ENCODE measurements at places on chromosomes 7 and 10.

DNA sequence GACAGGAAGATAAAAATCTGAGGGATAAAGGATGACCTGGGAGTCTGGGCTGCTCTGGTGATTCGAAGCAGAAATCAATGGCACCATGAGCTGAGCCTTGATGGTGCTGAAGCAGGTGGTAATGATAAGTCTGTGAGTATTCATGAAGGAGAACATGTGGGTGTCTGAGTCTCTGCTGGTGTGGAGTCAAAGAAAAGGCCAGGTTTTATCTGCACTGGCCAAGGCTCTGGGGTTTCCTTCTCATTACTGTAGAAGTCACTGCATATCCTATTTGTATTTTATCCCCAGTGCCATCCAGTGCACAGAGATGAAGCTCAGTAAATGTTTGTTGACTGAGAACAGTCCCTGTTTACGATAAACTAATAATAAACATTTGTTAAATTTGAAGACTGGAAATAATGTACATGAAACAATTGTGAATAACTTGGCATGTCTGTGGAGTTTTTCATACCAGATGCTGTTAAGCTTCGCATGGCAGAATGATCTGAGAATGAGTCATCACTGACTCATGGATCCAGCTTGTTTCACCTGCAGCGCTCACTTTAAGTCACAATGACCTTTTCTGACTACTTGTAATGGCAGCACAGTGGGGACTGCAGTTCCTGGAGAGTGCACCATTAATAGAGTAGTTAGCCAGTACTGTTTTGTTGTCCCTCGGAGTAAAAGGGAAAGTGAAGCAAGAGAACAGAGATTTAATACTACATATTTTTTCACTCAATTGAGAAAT is 538.5 kb downstream of the HTR7 start:
- DNase-seq = no peak

DNA sequence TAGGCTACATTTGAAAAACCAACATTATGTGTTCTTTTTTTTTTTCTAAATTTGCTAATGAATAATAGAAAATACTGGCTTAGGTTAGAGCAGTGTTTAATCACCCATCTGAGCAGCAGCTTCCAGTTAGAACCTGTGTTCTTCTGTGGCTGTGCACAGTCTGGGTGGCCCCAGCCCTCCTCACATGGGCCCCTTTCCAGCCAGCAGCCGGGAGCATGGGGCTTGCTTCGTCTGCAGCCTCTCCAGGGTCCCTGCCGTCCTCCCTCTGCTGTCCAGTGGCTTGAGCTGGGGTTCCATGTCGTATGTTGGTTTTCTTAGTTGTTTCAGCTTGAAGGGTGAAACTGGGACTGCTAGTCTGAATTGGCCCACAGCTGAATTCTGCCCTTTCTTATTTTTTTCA is 37.3 kb downstream of the BNIP3 start:
- DNase-seq = no peak

GRCh38 chr7:27972276-27972675 is 208.3 kb downstream of the JAZF1 start:
- peak; percentile 20 for DNase-seq

- DNase-seq = no peak
These were observed 34.0 kb downstream of the ZDHHC6 start for GRCh38 chr10:112412696-112413095.

DNA sequence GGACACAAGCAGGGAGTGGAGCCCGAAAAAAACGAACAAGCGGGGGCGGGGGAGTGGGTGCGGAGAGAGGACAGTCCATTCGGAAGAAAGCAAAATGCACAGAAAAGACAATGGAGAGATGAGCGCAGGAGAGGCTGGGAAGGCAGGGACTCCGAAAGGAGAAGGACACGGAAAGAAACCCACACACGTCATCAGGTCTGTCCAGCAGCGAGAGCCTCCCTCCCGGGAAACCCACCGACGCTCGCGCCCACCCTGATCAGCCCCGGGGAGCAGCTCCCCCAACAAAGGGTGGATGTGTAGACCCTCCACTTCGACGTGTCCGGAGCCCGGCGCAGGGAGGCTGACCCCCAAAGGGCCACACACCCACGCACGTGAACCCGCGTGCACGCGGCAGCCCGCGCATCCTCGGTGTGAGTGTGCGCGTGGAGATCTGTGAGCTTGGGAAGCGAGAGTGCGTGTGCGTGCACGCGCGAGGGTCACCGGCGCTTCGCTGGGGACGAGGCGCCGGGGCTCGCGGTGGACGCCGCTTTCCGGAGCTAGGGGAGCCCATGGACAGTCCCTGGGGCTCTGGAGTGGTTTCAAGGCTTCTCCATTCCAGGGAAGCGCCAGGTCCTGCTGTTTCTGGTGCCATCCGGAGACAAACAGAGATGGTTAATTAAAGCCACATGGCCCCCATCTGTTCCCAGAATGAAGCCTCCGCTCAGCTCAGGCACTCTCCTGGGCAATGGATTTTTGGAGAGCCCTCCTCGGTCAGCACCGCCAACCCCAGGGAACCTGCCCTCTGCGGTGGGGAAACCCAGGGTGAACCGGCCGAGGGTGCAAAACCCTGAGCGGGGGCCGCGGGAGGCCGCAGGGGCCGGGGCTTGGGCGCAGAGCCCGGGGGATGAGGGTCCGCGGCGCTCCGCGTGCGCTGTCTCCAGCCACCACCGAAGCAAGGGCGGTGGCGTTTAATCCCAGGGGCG is 916 bp downstream of the LAMB1 start:
- DNase-seq = no peak

GRCh38 chr10:98391578-98391991 is 23.4 kb downstream of the PYROXD2 start:
- DNase-seq = no peak

- no peak for DNase-seq
These were observed 536 bp upstream of the POM121 start for GRCh38 chr7:72924386-72924732.

GRCh38 chr10:112835217-112835715 is 114.8 kb upstream of the TCF7L2 start:
- no peak for DNase-seq

DNA sequence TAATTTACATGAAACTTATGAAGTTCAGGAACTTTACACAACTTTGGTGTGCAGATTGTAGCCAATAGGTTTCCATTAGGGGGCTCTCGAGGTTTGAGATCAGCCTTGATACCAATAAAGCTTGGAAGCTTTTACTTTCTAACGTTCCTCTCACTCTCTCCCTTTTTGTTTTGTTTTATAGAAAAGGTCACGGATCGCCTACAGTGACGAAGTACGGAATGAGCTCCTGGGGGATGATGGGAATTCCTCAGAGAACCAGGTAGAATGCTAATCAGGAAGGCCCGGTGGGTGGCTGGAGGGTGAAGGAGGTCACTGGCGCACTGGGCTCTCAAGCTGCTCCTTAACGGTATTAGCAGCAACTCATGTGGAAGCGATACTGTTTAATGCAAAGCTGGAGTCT is 79.9 kb downstream of the VTI1A start:
- DNase-seq = no peak

DNA sequence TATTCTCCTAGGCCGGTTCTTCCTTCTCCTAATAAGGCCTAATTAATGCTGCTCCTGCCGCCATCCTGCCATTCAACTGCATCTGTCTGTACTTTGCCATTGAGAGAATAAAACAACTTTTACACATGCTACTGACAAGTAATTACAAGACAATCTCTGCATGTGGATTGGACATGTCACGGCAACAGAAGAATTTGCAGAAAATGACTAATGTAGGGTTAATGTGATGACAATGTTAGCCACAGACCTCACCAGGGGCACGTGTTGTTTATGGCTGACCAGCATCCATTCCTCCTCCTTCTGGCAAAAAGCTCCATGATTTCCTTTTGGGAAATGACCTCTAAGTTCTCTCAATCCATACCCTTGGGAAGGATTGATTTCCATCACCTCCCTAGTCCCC is 58.0 kb downstream of the NEBL start:
- DNase-seq = no peak

DNA sequence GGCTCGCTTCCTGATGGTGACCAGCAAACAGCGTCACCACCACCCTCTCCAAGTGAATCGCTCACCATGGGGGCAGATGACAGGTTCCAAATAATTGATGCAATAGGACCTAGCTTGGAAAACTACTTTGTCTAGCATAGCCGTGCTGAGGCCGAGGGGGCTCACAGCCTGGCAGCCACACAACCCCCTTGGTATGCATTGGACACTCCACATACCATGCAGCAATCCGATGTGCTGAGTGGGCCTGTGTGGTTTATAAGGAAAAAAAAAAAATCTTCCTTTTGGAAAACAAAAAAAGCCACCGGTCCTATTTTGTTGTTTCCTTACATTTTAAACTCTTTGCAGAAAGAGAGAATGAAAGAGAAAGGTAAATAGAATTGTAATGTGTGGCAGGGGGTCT is 15.1 kb downstream of the GATA3 start:
- DNase-seq = no peak

- no peak for DNase-seq
These were observed 93.7 kb downstream of the ACTR3B start for GRCh38 chr7:152853236-152853635.

- peak; percentile 3 for DNase-seq
These were observed 505 bp upstream of the FAM204A start for GRCh38 chr10:118342638-118343020.

GRCh38 chr7:135414850-135415439 is 95.0 kb downstream of the CNOT4 start:
- peak; percentile 28 for DNase-seq

DNA sequence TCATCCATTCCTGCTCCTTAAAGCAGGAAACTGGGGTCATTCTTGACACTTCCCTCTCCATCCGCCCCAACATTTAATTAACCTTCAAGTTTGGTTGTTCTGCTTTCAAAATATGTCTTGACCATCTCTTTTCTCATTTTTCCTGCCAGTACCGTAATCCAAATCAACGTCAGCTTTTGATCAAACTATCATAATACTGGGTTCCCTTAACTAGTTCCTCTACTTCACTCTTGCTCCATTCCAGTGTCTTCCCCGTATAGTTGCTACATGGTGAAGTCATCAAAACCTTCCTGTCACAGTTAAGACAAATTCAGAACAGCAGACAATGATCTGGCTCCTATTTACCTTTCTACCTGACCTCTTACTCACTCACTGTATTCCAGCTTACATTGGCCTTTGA is 6.6 kb upstream of the KLF14 start:
- no peak for DNase-seq

- peak; percentile 24 for DNase-seq
These were observed 46.8 kb downstream of the HIPK2 start for GRCh38 chr7:139730746-139731612.

- no peak for DNase-seq
These were observed 112.6 kb downstream of the WDR37 start for GRCh38 chr10:1168763-1169162.

- no peak for DNase-seq
These were observed 169.1 kb upstream of the TNS3 start for GRCh38 chr7:47751043-47751442.

GRCh38 chr7:17915796-17916195 is 24.5 kb downstream of the SNX13 start:
- no peak for DNase-seq

GRCh38 chr7:139680676-139681462 is 96.9 kb downstream of the HIPK2 start:
- DNase-seq = peak; percentile 73

DNA sequence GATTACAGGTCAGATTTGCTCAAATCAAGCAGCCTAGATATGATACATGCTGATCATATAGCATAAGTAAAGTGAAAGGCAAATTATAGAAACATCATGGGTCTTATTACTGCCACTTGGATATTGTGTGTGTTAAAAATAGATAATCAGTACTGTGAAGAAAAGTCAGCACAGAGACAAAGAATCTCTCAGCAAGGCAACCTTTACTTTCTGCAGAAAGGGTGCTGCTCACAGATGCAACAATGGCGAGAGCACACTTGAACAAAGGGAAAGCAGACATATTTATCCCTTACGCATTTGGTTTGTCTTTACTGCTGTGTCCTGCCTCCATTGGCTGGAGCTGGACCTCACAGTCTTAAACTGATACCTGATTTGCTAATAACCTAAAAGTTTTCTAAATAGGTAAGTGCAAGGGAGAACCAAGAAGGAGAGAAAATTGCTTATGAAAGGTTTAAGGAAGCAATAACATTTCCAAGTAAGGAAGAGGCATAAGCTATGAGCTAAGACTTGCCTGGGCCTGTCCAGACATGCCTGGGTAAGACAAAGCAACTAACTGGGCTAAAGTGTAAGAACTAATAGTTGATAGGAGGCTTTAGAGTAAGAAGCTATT is 1310.8 kb upstream of the LRRTM3 start:
- DNase-seq = no peak

DNA sequence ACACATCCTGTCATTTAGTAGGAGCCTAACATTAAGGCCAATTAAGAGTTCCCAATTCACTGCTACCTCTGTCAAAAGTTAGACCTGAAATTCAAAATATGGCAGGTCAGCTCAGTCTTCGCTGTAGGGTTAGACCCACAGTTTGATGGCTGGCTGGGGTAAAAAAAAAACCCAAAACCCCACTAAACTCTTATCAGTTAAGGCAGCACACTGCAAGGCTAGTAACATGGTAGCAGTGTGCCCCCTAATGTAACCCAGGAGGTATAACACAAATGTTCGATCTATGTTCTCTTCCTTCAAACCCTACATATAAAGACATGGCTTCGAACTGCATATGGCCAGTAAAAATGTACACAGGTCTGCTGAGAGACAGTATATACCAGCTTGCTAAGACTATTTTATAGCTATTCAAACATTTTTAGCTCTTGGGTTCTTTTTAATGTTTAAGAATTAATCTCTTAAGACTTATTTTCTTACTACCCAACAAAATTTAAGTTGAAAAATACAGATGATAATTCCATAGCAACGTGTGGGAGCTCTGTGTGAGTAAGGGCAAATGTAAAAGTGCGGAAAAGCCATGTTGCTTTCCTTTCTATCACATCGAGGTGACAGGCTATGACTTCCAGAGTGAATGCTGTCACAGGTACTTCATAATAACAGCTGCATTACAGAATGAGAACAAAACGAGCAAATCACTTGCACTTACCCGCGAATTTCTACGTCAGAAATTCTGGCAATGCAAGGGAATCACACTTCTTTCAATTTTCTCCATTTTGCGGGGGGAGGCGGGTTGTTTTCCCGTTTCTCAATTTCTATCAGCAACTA is 168.4 kb upstream of the IMMP2L start:
- no peak for DNase-seq

GRCh38 chr10:106189292-106189691 is 975.2 kb downstream of the SORCS1 start:
- peak; percentile 3 for DNase-seq

DNA sequence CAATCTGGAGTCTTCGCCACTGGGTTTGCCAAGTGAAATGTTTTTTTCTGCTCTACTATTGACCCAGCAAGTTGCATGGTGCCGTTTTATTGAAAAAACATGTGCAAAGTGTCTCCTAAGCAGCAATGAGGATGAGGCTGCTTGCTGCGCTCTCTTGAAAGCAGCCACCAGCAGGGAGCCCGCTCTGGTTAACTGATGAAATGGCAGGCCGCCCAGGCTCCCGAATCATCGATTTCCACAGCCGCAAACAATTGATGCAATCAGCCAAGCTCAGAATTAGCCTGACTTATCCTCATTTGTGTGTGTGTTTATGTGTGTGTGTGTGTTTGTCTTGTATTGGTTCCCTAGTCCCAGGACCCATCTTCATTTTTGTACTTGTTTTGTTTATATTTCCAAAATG is 22.2 kb upstream of the LYZL1 start:
- no peak for DNase-seq

- no peak for DNase-seq
These were observed 852.7 kb upstream of the PHF14 start for GRCh38 chr7:10120936-10121335.

Measured in CD4-positive, alpha-beta T cell treated with Interleukin-17A for 4 hours (primary cell).